ENCODE measurements at places on chromosomes 4 and X. TPM values are rescaled to one million over a fixed set of nuclear protein-coding genes. Genes with fewer than 3 reads are reported as not detected.

GRCh38 chr4:1855333-1856070 is 454 bp downstream of the LETM1 start:
- no peak for DNase-seq

Gene SHROOM3
- total RNA-seq = 171 TPM

Gene PNMA6F
- not detected for total RNA-seq

Gene SGCB
- total RNA-seq = 54.1 TPM

Gene ELK1
- total RNA-seq = 23.8 TPM

- DNase-seq = no peak
Measured at GRCh38 chr4:835148-836002, 9.4 kb upstream of the CPLX1 start.

DNA sequence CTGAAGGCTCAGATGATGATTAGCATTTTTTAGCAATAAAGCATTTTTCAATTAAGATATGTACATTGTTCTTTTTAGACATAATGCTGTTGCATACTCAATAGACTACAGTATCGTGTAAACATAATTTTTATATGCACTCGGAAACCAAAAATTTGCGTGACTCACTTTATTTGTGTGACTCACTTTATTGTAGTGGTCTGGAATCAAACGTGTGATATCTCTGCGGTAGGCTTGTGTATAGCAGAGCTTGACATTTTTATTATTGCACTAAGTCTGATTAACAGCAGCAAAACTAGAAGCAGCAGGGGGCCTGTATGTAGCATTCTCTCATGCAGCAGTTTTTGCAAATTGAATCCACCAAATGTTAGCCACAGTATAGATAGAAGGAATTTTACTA is 119.1 kb upstream of the PRDX4 start:
- DNase-seq = no peak

DNA sequence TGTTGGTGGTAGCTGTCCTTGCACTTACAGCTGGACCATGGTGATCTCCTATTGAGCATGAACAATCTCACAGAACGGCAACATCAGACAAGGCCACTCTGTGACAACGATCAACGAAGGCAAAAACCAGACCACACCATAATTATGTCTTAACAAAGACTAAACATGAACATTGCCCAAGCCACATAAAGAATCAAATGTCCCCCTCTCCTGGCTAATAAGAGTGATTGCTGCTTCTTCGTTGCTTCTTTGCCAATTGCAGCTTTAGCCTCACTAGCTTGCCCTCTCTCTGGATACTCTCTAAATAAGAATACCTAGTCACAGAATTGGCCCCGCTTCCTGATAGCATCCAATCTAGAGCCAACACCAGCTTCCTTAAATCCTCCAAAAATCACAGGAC is 41.5 kb upstream of the PGRMC1 start:
- DNase-seq = no peak

DNA sequence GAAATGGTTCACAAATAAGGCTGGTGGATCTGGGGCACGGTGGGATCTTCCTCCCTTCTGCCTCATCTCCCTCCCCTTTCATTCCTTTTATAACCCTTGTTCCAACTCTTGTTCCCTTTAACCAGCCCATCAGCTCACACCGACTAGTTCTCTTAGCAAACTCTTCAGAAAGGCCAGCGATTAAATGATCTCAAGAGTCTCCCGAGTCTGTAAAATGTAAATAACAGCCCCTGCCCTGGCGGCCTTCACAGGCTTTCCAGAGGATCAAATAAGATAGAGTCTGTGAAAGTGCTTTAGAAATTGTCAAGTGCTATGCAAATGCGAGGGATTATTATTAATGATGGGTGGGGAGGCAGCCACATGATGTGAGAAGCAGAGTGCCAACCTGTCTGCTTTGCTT is 27.1 kb downstream of the TSC22D3 start:
- no peak for DNase-seq

Gene BMP15
- total RNA-seq = not detected

Gene ABHD18
- total RNA-seq = 7.4 TPM

DNA sequence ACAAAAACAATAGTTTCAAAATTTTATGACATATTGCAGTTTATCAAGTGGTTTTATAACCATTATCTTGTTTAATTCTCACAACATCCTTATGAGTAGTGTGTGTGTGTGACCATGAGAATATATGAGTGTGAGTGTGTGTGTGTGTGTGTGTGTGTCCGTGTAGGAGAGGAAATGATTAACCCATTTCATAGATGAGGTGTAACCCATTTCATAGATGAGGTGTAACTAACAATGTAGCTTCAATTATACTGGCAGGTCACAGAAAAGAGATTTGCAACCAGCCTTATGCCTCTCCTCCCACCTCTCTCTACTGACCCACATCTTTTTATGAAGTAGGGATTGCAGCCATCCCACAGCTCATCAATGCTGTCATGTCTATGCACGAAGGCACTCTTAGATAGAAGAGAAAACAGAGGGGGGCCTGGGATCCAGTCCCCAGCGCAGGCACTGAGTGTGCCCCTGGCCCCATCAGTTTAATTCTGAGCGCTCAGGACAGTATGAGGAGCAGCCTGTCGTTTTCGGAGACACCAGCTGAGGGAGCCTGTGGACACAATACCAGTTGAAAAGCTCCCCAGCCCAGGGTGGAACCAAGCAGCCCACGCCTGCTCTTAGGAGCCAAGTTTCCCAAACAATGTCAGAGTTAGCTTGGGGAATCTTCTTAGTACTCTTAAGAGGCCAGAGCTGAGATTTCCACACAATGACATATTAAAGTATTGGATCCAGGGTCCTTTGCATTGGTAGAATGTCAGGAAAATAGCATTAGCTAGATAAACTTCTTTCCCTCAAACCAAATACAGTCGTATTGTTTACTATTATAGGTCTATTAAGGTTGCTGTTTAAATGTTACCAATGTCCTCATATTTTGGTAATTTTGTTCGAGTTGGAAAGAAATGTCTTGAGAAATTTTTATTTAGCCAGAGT is 88.6 kb downstream of the PALLD start:
- DNase-seq = peak; percentile 71

Data from thoracic aorta (tissue), 2 donors.